ENCODE measurements at places on chromosomes 13 and 19.
A peak's percentile ranks its signal among the peaks of the same experiment; 100 is the strongest.

GRCh38 chr13:107834281-107834680 is 381.1 kb downstream of the LIG4 start:
- DNase-seq, result no peak

GRCh38 chr13:66940113-66940512 is 290.0 kb downstream of the PCDH9 start:
- DNase-seq, result no peak

- DNase-seq, result peak; percentile 55
Observed at GRCh38 chr13:71290963-71291841, 575.8 kb downstream of the DACH1 start.

GRCh38 chr13:21117104-21117809 is 55.9 kb upstream of the LATS2 start:
- no peak for DNase-seq

- no peak for DNase-seq
Observed at GRCh38 chr13:113856716-113857065, 7.2 kb downstream of the GAS6 start.

- DNase-seq, result no peak
Observed at GRCh38 chr13:48356750-48357149, 53.2 kb downstream of the RB1 start.

DNA sequence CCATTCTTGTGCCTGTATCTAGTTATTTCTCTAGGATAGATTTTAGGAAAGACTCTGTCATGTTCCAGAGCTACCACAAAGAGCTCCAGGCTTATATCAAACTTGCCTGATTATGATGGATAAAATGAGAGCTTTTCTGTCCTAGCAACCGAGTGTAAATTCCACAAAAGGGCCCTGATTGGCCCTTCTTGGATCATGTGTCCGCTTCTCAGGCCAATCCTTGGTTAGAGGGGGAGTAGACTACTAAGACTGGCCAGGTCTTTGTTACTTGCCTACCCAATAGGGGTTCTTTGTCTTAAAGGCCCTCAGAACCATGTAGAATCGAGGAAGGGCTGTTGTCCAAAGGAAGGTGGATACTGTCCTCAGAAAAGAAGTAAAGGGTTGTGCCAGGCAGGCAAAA is 2.4 kb downstream of the DHX34 start:
- DNase-seq, result no peak

DNA sequence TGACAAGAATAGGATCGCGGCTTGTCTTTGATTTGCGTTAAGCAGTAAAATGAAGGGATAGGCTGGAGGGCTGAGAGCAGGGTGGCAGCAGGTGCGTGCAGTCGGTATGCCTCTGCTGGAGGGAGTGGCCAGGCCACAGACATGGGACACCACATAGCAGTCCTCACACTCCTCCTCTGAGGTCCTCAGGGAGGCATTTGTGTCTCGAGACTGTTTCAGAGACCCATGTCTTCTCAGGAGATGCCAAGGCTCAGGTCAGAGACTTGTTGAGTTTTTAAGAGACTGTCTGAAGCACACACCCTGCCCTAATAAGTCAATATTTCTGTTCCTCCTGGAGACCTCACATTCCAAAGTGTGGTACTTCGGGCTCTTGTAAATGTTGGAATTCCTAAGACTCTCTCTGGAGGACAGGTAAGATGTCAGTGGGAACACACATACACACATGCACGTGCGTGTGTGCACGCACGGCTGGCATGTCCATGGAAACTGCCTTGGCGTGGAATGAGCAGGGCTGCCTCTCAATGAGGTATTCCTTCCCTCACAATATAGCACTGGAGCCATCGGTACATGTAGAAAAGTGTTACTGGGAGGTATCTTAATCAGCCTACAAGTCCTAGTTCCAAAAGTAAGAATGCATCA is 46.4 kb downstream of the COL4A2 start:
- no peak for DNase-seq

DNA sequence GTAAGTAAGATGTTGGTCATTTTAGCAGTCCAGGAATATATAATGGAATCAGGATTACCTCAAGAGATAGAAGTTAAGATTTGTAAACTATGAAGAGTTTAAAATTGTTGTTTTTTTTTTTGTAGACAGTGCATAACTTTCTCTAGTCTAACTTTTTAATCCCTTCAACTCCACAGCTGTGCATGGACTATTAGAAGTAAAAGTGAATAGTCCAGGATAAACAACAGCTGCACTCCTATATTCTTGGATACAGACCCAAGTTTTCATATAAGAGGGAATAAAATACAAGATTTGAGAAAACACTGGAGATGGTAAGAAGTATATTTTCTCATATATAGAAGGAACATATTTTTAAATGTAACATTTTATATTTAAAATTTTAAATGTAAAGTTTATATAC is 1509.9 kb downstream of the SLITRK5 start:
- DNase-seq, result no peak

DNA sequence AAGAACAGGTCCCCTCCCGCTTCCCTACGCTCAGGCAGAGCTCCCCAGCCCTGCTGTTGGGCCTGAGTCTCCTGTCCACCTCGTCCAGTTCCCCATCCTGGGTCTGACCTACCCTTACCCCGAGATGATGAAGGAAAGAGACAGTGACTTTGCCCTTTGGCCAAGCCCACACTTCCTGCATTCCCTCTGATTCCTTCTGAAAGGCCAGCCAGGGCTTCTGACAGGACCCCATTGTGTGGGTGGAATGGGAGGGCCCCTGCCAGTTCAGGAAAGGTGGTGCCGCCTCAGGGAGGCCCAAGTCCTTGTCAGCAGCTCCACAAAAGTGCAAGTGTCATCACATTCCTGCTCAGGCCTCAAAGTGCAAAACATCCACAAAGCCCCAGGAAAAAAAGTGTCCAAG is 177.8 kb downstream of the PAN3 start:
- no peak for DNase-seq

DNA sequence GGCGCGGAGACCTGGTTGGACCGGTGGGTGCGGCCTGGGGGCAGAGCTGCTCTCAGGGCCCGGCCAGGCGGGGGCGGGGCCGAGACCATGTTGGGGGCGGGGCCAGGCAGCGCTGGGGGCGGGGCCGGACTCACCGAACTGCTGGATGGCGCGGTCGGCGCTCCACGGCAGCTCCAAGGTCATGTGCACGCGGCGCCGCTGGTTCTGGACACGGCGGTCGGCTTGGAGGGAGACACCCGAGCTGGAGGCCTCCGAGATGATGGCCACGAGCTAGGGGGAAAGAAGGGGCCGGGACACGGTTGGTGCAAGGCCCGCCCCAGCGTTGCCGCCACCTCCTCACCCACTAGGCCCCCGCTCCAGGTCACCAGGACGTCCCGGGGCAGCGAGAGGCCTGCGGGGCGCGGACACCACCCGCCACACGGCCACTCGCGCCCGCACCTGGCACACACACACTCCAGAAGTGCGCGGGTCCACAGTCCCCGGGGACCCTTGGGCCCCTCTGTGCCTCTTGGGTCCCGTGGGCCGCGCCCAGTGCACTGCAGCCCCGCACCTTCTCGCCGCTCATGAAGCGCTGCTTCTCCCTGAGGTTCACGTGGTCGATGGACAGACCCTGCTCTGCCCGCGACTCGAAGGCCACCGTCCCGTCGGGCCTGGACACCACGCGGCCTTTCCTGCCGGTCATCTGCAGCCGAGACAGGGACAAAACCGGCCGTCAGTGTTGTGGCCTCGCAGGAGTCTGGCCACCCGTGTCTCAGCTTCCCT is 8.7 kb downstream of the GPX4 start:
- no peak for DNase-seq

GRCh38 chr13:98915563-98915962 is 62.3 kb downstream of the DOCK9 start:
- no peak for DNase-seq

GRCh38 chr13:33229446-33230177 is 55.9 kb downstream of the STARD13 start:
- no peak for DNase-seq
